ENCODE measurements at places on chromosomes 1 and 21.
A peak's percentile ranks its signal among the peaks of the same experiment; 100 is the strongest.

DNA sequence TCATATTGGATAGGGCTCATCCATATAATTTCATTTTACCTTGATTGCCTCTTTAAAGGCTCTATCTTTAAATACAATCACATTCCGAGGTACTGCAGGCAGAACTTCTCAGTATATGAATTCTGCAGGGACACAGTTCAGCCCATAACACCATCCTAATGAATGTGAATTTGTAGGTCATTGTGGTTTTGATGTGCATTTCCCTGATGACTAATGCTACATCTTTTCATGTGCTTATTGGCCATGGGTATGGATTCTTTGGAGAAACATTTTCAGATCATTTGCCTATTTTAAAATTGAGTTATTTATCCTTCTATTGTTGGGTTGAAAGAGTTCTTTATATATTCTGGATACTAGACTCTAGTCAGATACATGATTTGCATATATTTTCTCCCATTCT is 9.6 kb upstream of the RPS6KC1 start:
- DNase-seq = no peak

DNA sequence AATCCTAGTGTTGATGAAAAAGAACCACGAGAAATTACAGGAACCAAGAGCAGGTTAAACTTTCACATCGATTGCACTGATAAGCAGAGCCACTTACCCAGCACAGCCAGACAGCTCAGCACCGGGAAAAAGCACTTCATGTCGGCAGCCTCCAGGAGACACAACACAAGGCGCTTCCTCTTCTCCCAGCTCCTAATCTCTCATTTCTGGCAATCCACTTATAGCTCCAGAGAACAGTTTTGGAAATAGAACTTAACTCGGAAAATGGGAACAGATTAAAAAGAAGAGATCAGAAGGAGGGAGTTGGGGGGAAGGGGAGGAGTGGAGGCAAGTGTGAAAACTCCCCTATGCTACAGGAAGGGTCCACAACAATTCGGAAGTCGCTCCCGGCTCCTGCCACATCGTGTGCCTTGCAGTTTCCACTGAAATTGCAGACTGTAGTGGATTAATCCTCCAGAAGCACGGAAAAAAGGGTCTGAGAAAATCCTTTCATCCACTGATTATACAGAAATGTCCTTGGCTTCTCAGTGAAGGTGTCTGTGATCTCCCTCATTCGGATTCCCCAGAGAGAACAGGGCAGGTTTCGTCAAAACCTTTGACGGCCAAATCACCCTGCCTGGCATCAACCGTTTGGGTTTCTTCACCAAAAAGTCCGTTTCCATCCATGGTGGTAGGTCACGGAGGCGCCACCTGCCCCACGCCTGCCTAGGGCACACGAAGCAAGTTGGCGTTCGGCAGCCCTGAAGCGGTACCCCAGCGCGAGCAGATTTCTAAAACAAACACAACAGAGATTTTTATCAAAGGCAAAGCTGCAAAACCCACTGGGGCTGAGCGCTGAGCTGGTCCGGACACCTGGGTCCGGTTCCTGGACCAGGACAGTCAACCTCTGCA is 1.1 kb downstream of the IGSF3 start:
- no peak for DNase-seq

DNA sequence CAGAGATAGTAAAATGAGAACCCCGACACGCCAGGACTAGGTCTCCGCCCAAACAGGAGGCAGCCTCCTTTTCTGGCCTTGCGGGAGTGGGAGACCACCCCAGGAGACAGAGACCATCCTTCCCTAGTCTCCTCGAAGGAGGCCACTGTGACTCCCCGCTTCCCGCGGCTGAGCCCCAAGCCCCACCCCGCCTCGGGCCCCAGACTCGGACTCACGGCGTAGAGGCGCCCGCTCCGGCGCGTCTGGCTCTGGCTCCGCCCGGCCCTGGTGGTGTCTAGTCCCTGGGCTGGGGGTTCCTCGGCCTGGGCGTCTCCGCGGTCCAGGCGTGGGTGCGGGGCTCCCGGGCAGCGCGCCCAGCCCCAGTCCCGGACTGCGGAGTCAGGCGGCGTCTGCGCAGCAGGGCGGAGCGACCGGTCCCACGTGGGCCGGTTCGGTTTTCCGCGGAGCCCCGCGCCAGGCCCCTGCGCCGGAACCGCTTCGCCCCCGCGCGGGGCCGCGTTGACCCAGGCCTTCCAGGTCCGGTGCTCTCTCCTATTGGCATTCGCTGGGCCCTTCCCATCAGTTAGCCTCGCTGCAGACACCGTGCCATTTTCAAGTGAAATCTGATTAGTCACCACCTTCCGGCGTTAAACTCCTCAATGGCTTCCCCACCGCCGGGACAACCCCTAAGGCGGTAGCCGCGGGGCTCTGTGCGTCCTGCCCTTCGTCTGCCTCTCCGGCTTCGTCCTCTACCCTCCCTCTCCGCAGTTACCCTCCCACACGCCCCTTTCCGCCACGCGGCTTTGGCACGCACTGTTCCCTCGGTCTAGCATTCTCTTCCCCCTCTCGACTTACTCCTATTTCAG is at the start of gene C1orf216:
TSS of gene C1orf216 (minus strand) at position 393 of the 845 bp plus-strand sequence. CDS start 2,563 bp downstream, outside the sequence.
- DNase-seq = peak; percentile 50

DNA sequence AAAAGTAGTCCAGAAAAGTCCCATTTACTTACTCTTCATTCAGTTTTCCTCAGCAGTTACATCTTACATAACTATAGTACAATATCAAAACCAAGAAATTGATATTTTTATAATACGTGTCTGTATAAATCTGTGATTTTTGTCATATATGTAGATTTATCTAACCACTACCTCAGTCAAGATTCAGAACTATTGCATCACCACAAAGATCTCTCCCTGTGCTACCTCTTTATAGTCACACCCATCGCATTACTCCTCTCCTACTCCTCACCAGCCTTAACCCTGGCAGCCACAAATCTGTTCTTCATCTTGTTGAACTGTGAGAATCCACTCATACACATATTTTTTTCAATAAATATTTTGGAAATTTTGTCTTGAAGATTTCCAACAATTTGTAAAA is 72.5 kb downstream of the RALGPS2 start:
- no peak for DNase-seq

DNA sequence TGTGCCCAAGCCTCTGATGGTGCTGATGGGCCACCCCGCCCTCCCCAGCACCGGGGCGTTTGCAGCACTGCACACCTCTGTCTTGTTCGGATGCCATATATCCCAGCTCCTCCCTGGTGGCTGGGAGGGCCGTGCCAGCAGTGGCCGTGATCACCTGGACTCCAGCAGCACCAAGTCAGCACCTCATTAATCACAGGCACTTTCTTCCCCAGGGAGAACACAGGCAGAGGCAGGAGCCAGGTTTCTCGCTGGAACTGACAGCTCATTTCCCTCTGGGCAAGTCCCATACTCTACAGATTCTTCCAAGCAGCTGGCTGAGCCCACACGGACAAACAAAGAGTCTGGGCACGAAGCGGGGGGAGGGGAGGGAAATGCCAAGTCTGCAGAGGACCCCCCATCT is 141.7 kb upstream of the EDN2 start:
- no peak for DNase-seq

GRCh38 chr1:205172729-205173366 is 38.7 kb downstream of the DSTYK start:
- no peak for DNase-seq

GRCh38 chr1:113770031-113770430 is 10.7 kb upstream of the PHTF1 start:
- no peak for DNase-seq

DNA sequence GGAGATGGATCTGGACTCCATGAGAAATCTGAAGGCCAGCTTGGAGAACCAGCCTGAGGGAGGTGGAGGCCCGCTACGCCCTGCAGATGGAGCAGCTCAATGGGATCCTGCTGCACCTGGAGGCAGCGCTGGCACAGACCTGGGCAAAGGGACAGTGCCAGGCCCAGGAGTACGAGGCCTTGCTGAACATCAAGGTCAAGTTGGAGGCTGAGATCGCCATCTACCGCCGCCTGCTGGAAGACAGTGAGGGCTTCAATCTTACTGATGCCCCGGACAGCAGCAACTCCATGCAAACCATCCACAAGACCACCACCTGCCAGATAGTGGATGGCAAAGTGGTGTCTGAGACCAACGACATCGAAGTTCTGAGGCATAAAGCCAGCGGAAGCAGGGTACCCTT is 601.5 kb upstream of the ZP4 start:
- DNase-seq = no peak

GRCh38 chr1:85581802-85582686 is 1.5 kb downstream of the CCN1 start:
- DNase-seq = no peak

GRCh38 chr1:231938711-231939110 is 312.1 kb downstream of the DISC1 start:
- DNase-seq = no peak

DNA sequence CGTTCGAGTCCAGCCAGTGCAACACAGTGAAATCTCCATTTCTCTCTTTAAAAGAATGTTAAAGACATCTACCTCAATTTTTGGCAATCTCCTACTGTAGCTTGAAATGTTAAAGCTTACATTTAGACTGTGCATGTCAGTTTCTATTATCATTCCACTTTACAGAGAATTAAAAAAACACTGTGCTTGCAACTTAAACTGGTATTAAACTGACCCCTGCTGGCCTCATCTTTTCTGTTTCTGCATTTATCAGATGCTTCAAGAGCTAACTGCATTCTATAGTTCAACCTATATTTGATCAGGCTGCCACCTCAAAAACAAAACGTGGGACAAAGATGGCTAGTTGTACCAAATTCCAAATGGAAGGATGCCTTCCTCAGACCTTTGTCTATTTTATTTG is 226.5 kb downstream of the SMYD3 start:
- DNase-seq = no peak

DNA sequence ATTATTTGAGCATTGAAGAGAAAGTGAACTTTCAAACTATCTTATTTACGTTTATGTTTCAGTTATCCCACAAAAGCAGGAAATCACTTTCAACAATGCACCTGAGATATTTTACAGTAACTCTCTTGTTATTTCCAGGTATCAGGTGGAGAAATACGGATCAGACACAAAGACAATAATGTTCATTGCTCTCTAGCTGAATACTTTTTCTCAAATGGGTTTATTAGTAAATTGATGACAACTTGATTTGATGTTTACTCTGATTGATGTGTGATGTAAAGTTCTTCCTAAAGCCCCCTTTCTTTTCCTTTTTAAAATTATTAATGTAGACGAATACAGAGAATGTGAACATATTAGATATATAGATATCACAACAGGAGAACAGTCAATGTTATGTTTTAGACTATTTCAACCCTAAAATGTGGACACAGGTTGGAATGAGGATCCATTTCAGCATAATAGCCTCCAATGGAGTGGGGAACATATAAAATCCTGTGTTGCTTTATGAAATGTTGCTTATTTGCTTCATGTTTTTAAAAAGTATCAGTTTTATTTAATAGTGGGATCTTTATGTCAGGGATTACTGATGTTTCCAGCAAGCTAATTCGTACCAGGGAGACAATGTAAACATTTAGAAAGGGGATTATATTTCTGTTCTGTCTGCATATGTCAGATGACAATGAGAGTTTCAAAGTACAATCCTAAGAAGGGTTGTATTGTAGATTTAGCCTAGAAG is 1522.3 kb upstream of the TPTE start:
- no peak for DNase-seq

GRCh38 chr1:151534662-151535278 is 5.3 kb upstream of the TUFT1 start:
- DNase-seq = peak; percentile 65

DNA sequence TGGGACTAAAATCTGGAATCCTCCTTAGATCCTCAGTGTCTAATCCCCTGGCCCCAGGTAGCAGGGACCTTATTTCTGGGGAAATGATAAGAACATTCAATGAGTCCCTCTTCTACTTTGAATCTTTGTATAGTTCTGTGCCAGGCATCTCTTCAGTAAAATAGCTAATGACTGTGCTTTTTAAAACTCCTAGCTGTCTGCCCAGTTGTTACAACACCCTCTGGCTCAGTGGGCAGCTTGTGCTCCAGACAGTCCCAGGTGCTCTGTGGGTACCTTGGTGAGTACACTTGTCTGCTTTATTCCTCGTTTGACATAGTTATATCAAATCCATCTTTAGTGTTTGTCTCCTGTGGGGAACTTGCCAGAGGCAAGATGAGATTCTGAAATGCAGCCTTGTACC is 18.0 kb downstream of the TGFB2 start:
- DNase-seq = no peak

GRCh38 chr1:248739572-248740205 is 15.9 kb downstream of the LYPD8 start:
- no peak for DNase-seq

DNA sequence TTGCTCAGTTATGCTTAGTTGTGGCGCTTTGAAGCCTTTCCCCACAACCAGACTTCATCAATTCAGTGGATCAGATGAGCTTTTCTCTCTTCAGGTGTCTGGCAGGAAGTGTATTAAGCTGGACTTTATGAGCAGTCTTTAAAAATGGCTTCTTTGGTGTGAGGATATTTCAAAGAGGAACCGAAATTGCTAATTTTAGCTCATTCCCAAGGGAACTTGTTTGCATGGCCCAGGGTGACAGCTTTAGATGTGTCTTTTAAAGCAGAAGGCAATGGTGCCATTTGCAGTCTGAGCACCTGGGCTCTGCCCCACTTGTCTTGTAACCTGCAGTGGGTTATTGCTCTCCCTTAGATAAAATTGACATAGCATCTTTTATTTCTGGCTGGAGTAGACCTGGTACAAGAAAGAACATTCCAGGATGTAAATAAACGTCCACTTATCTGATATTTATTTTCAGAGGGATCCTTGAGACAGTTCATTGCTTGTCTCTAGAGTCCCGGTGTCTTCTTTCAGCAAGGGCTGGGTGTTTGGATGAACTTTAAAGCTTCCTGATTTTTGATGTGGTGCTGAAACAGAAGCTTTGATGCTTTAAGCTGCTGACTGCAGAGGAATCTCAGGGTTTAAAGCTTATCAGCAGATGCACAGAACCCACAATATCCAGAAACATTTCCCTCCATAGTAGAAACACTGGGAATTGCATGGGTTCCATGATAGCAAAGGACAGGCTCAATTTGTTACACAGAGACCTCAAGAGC is 241.7 kb downstream of the ADGRL2 start:
- no peak for DNase-seq

DNA sequence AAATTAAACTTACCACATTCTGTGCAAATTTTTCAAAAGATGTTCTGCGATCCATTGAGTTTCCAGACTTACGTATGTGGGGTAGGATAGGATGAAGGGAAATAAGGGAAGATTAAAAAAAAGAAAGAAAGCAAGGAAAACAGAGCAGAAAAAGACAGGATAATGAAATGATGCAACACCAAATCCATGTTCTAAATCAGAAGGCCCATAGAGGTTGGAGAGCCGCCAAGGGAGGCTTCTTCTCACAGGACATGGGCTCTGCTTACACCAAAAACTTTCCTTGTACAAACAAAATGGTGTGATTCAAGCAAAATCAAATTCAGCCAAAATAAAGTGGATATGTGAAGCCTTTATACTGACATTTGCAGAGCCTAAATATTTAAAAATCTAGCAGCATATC is 189.5 kb upstream of the GREM2 start:
- DNase-seq = no peak

GRCh38 chr1:225554216-225554812 is 98.6 kb downstream of the ENAH start:
- DNase-seq = no peak

- DNase-seq = no peak
Observed at GRCh38 chr1:20190256-20191160, 4.2 kb upstream of the PLA2G2C start.

GRCh38 chr1:46760558-46761166 is 38.2 kb upstream of the CYP4B1 start:
- no peak for DNase-seq
